NCI-H1417 treated with DMSO at 0.1 percent for 48 hours (cell line): ENCODE measurements at places on chromosomes 5 and 9.

GRCh38 chr9:83622433-83622938, 457 bp upstream of the IDNK start:
- no peak for DNase-seq

DNA sequence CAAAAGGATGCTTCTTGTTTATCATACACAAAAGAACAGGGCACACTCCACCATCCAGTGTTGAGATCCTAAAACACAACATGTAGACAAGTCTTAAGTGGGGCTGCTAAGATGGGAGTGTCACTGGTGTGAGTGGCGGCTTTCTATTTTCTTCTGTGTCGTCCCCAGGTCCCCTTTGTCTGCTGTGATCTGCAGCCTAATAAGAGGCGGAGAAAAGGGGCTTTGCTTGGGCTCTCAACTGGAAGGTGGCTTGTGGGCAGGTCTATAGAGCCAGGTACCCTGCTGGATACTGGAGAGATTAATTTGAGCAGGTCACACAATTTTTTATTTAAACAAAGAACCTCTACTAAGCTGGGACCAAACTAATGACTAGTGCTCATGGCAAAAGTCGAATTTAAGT, 126.1 kb upstream of the SAP30L start:
- no peak for DNase-seq

DNA sequence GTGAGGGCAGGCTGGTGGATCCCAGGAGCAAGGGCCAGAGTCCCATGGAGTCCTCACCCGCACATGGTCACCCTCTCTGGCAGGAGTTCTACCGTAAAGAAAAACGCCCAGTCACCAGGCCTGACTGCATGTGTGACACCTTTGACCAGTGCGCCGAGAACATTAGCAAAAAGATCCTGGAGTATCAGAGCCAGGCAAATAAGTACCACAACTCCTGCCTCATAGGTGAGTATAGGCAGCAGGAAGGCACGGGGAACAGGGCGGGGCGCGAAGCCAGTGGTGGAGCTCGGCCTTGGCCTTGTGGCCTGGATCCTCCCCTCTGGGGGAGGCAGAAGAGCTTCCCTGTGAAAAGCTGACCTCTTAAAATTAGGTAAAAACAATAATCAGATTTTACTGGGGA, 45.4 kb upstream of the TDRD7 start:
- DNase-seq, result no peak

GRCh38 chr9:88593537-88594185, 58.7 kb downstream of the NXNL2 start:
- no peak for DNase-seq

- DNase-seq, result no peak
Measured at GRCh38 chr5:180367300-180367699, 14.2 kb upstream of the GFPT2 start.
